NT2/D1 (cell line): ENCODE measurements at places on chromosomes 4 and X.

- no peak for DNase-seq
Measured at GRCh38 chr4:25827897-25828296, 34.9 kb downstream of the SEL1L3 start.

- no peak for DNase-seq
Measured at GRCh38 chr4:83724485-83725335, 188.8 kb downstream of the GPAT3 start.

- no peak for DNase-seq
Measured at GRCh38 chr4:16817286-16817685, 81.2 kb downstream of the LDB2 start.

GRCh38 chrX:107504006-107504405, 54.6 kb downstream of the FRMPD3 start:
- DNase-seq, result no peak

DNA sequence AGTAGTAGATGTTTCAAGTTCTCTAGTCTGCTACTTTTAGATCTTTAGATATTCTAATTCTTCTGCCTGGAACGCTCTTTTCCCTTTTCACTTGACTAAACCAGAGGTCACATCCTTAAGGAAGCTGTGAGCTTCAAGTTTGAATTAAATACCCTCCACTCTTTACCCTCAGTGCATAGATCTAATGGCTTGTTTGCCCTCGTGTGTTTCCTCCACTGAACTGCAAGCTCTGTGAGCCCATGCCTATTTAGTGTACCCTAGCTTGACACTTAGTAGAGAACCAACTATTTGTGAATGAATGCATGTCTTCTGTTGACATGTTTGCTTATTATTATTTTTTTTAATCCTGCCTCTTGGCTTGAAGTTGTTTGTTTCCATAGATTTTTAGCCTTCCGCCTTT, 138.3 kb downstream of the PDE5A start:
- DNase-seq, result no peak

DNA sequence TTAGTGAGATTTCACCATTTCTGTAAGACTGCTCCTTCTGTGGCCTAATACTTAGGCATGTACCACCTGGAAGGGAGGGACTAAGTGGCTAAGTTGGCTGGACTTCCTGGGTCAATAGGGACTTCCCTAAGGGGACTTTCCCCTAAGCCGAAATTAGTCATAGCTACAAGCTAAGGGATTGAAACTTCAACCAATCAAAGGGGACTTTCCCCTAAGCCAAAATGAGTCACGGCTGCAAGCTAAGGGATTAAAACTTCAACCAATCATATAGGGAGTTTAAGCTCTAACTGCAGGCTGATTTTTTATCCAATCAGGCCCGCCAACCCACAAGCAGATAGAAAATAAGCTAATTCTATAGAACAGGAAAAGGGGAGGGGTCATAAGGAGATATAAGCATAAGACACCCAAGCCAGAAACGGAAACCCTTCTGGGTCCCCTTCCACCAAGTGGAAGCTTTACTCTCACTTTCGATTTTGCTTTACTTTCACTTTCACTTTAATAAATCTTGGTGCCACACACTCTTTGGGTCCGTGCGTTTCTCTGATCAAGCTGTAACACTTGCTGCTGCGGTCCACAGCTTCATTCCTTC, 382.8 kb downstream of the KLHL4 start:
- no peak for DNase-seq

GRCh38 chrX:134821901-134822300, 163.6 kb upstream of the PLAC1 start:
- no peak for DNase-seq
